T-helper 2 cell (primary cell): ENCODE measurements at places on chromosomes 3 and 15.

- DNase-seq = no peak
These were observed 285.1 kb upstream of the CCDC54 start for GRCh38 chr3:107092121-107092520.

DNA sequence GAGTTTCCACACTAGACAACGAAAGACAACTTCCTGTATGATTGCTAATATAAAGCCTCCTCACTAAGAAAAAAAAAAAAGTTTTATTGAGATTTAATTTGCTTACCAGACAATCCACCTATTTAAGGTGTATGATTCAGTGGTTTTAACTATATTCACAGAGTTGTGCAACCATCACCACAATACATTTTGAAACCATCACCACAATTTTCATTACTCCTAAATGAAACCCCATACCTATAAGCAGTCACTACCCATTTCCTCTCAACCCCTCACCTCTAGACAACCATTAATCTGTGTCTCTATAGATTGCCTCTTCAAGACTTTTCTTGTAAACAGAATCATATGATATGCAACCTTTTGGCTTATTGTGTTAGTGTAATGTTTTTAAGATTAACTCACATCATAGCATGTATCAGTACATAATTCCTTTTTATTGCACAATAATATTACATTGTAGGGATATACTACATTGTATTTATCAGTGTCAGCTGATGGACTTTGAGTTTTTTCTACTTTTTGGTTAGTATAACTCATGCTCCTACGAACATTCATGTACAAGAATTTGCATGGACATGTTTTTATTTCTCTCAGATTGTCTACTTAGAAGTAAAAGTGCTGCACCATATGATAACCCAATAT is 339.7 kb downstream of the NLGN1 start:
- DNase-seq = no peak

- no peak for DNase-seq
These were observed 27.4 kb downstream of the CFAP100 start for GRCh38 chr3:126422121-126422520.

DNA sequence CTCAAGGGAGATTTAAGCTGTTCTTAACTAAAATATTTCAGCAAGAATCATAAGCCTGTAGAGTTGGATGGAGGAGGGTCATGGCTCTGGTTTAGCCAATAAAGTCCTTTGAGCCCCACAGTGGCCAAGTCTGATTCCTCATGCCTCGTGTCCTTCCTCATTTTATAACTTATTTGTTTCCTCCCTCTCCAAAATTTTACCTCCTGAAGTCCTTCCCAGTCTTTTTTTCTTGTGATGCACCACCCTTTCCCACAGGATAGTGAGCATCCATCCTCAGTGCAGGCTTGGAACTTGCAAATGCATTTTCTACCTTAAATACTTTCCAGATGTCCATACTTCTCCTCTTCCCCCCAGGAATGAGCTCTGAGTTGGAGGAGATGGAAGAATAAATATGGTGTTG is 162.7 kb upstream of the AGTR1 start:
- no peak for DNase-seq
